ENCODE measurements at places on chromosomes 16 and 17. TPM values are rescaled to one million over a fixed set of nuclear protein-coding genes. Genes with fewer than 3 reads are reported as not detected.

DNA sequence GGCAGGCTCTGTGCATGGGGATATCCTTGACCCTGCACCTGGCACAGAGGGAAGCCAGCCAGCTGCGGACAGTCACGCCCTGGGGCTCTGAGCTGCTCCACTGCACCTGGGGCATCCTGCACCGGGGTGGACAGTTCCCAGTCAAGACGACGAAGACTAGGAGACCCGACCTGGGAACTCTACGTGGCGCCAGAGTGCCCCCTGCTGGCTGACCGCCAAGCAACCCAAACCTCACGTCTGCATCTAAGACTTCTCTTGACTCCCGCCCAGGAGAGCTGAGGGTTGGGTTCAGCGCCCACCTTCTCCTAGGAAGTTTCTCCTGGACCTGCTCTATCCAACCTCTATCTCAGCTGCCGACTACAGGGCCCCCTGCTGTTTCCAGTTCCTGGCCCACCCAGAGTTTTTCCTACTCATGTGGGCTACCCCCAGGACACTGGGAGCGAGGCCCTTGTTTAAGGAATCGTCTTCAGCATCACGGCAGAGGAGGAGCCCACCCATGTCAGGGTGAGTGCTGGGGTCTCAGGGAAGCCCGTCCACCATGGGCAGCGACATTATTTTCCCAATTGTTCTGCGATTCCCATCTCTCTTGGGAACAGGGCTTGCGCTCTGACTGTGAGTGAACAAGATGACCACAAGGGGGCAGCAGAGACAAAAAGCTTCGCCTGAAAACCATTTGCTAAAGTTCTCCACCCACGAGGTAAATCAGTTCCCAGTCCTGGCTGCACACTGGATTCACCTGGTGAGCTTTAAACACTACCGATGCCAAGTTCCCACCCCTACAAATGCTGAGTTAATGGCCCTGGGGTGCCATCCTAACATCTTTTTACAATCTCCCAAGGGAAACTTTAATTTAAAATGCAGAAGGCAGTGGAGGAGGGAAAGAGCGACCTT lies 29.3 kb downstream of the TLE7 start:
- no peak overlapping the region for H3K4me3 ChIP-seq
- no peaks in the 10 kb centered on the region for H3K36me3 ChIP-seq
- H3K27ac ChIP-seq = no peak overlapping the region
- H3K4me1 ChIP-seq = peaks cover 6% of the 10 kb centered on the region
- peak; percentile 46 for DNase-seq
- no peaks in the 10 kb centered on the region for H3K27me3 ChIP-seq

DNA sequence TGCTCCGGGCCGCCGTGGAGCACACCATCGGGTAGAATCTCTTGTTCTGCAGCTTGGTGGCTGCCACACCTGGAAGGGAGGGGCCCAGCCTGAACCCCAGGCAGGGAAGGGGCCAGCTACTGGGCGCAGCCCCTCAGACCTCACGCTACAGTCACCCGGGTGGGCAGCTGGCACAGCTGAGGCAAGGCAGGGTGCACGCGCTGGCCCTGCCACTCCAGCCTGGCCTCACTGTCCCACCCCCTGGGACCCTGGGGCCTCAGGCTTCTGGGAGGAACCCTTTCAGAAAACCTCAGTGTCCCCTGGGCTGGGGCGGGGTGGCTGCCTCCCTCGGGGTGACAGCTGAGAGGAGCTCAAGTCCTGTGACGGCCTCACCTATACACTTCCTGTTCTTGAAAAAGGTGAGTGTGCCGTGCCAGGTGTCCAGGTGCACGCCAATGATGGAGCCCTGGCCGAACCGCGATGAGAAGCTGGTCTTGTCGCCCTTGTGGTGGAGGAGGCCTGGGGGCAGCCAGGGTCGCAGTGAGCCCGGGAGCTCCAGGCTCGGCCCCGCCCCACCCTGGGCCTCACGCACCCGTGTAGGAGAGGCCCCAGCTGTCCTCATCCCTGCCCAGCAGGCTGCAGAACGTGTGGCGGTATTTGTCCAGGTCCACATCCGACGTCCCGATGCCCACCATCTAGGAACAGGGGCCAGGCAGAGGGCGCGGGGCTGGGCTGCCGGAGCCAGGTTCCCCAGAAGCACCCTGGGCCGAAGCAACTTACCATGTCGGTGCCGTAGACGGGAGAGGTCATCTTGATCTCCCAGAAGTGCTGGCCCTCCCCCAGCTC lies 4.7 kb upstream of the MRPS34 start:
- H3K36me3 ChIP-seq = no peaks in the 10 kb centered on the region
- DNase-seq = no peak
- H3K27ac ChIP-seq = no peak overlapping the region
- H3K27me3 ChIP-seq = no peaks in the 10 kb centered on the region

The CHP2 gene
- not detected for polyA plus RNA-seq

The FBXW10 gene
- polyA plus RNA-seq = not detected

The CACNB1 gene
- polyA plus RNA-seq = 2.7 TPM

All from CD8-positive, alpha-beta memory T cell (primary cell).